ENCODE measurements at places on chromosomes 2 and 18.

- no peak for DNase-seq
These were observed 54.5 kb upstream of the UPP2 start for GRCh38 chr2:158047156-158047611.

DNA sequence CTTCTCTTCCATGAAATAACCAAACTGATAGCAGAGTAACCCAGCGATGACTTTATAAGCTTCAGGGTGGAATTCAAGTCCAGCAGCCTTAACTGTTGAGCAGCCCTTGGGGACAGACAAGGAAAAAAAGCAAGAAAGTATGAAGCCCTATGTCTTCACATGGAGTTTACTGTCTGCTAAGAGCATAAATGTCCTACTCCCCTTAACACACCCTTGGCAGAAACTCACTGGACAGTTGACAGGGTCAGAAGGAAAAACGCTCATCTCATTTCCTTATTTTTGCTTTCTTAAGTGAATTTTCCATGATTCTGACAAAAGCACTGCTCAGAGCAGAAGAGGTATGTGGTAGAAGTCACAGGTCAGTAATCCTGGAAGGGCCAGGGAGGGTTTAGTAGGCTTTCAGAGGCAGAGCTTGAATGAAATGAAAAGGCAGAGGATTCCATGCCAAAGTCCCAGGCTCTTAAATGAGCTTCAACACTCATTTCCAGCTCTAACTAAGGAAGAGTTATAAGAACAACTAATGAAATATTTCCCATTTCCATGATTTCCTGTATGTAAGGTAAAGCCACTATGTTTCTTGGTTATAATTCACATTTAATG lies 683.3 kb upstream of the KLHL29 start:
- no peak for DNase-seq

DNA sequence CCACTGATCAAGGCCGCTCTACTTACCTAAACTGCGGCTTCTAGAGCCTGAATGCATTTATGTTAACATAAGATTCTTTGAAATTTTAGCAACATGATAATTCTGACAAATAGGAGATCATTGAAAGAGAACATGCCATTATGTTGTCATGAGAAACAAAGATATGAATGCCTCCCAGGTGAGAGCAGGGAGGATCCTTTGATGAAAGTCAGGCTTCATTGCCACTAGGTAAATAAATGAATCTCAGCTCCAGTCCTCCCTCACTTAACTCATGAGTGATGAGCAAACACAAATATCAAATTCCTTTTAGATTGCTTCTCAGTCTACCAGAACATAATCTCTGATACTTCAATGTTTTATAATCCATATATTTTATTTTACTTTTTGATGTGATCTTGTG lies 463.2 kb upstream of the CDH7 start:
- DNase-seq: no peak

DNA sequence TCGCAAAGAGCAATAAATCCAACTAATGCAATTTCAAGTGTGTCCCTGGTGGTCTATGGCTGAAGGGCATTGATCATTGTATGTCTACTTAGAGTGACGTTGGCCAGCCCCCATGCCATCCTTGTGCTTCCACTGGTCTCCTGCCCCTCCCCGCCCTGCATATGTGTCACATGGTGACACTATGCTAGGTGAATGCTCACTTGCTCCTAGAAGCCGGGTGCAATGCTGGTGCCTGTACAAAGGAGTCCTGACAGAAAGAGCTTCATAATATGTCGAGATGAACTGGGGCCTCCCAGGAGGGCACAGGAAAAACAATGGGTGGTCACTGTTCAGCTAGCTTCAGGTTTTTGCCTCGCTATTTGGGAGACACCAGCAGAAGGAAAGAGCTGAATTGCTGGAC lies 5.9 kb upstream of the TRABD2A start:
- DNase-seq: no peak

DNA sequence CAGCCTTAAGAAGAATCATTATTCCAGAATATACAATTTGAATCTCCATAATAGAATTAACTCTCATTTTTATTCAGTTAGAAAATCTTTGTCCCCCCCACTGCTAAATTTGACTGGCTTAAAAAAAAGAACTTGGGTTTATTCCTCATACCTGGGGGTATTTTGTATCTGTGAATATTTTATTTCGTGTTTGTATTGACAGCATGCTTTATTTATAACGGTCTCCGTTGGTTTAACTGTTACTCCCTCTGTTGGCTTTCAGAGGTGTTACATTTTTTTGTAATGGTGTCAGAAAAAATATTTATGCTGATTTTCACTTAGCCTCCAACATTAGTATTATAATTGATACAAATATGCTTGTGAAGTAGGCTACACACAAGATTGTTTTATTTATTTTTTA lies 109.1 kb downstream of the HAUS1 start:
- peak; percentile 62 for DNase-seq

- no peak for DNase-seq
These were observed 248.6 kb downstream of the SP3 start for GRCh38 chr2:173716458-173717052.

DNA sequence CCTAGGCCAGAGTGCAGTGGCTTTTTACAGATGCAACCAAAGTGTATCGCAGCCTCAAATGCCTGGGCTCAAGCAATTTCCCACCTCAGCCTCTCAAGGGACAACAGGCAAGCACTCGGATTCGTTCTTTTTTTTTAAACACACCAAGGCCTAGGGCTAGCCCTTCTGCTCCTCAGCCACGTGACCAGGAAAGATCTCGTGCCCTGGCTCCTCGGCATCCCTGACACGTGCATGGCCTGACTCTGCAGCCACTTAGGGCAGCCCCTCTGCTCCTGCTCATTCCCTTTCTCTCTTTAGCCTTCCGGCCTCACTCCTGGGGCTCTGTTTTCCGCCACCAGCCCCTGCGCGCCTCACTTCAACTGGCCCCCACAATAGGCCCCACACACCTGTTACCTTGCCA lies 18.4 kb downstream of the FAM178B start:
- no peak for DNase-seq
